Activated T-cell treated with anti-CD3 and anti-CD28 coated beads for 48 hours (primary cell): ENCODE measurements at places on chromosomes 3 and 15.

- DNase-seq = no peak
These were observed 165.4 kb upstream of the AGTR1 start for GRCh38 chr3:148532326-148532725.

DNA sequence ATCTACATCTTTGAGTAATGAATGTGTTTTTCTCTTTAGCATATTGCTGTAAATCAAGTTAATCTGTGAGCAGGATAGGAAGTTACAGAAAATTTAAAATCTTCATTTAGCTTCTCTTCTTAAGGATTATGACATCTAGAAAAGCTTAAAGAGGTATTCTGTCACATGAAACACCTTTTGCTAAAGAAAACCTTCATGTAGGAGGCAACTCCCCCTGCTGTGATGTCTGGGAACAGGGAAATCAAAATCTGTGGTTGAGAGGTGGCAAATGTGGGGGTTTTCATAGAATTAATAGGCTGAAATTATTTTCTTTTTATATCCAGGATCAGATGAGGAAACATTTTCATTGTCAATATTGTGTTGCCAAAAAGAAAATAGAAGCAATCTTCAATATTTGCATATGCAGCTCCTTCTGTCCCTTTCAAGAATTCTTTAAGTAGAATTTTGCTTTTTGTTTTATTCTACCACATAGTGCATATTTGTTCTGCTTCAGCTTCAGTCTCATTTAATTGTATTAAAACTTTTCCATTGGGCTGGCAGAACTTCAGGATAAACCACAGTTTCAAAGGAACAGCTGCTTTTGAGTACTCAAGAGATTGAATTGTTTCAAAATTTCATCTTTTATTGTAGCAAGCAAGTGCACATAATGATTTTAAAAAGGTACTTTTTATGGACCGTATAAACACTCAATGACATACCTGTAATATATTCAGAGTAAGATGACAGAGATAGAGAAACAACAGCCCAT is 128.4 kb downstream of the RAP2B start:
- no peak for DNase-seq

GRCh38 chr3:183541738-183542137 is 13.8 kb downstream of the KLHL6 start:
- no peak for DNase-seq

DNA sequence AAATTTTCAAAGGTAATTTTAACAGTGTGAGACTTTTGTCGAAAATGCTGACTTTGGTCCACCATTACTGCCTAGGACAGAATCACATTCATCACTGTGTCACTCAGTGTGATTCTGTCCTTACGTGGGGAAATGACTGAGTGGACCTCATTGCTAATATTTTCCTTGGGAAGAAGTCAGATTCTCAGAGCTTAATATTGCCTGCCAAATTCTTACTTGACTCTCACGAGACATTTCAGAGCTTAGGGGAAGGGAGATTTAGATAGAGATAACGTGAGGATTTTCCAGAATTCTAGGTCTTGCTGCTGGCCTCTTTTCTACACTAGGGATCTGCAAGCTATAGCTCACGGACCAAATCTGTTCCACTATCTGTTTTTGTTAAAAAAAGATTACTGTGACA is 270.4 kb downstream of the SUCLG2 start:
- DNase-seq = no peak

- DNase-seq = no peak
These were observed 152.3 kb upstream of the NR2E3 start for GRCh38 chr15:71658036-71658435.

DNA sequence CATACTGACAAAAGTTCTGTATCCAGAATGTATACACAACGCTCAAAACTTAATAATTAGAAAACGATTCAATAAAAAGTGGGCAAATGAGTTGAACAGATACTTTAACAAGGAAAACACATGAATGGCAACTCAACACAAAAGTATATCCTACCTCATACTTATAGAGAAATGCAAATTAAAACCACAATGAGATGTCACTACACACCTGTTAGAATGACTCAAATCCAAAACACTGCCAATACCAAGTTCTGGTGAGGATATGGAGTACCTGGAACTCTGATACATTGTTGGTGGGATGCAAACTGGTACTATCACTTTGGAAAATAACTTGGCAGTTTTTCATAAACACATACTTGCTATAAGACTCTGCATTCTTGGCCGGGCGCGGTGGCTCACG is 42.1 kb downstream of the PRTG start:
- DNase-seq = no peak

DNA sequence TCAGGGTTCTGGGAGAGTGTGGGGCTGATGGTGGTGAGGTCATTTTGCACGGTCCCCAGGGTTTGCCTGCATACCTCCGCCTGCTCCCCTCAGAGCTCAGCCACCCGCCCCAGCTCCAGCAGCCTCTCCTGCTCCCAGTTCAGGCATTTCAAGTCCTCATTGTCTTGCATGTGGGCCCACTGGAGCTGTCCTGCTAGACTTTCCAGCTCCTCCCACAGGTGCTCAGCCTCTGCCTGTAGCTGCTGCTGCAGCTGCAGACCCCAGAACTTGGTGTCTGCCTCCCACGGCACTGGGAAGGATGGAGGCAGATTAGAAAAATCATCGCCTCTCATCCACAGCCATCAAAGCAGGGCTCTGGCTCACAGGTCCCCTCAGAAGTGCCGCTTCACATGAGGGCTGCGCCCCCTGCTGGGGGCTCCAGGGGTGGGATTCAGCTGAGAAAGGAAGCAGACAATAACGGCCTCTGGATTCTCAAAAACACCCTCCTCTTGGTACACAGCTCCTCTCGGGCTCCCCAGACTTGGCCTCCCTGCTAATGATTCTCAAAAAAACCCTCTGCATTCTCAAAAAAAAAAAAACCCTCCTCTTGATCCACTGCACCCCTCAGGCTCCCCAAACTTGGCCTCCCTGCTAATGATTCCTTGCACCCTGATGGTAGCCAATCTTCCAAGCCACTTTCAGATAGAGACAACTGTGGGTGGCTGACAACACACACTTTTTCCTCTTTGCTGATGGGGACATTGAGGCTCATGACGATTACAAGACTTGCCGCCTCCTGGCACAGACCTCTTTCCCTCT is 89.3 kb upstream of the C2CD4B start:
- peak; percentile 64 for DNase-seq

DNA sequence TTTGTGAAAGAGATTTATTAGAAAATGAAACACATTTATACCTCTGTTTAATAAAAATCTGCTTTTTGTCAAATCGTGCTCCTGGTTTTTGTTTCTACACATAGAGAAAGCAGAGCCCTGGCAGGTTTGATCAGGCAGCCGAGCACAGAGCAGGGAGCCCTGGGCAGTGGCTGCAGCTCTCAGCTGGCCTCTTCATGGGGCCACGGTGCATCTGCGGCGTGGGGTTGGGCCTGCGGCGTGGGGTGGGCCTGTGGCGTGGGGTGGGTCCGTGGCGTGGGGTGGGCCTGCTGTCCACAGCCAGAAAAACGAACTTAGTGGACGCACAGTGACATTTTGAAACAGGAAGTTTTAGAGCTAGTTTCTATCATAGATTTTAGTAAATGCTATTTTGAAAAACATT is 10.6 kb downstream of the GOLGA6L2 start:
- no peak for DNase-seq

- no peak for DNase-seq
These were observed 105.3 kb downstream of the BBX start for GRCh38 chr3:107627962-107628542.

DNA sequence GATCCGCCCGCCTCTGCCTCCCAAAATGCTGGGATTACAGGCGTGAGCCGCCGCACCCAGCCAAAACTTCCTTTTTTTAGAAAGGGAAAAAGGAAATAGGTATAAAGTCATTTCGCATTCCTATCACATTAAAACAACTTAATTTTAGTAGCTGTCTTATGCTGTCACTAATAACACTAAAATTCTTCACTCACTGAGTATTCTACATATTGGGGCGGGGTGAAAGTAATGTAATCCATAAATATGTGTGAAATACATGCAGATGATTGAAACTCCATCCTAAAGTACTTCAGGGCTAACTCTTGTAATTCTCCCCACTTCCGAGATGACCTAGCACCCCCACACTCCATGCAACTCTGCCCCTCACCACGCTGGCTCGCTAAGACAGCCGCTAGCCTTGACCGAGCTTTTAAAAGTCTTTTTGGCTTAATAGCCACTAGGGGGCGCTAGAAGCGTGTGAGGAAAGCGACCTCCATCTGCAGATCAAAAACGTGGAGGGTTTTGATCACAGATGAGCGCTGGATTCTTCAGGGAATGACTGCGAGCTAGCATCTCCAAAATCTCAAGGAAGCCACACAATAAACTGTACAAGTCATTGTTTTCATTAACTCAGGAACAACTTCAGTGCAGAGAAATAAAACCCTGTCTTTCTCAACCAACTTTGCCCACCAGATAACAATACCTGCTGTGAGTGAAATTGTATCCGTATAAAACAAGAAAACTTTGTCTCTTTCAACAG is 129.3 kb upstream of the IGF1R start:
- DNase-seq = peak; percentile 17

GRCh38 chr3:45665101-45665572 is 24.1 kb upstream of the SACM1L start:
- peak; percentile 40 for DNase-seq

GRCh38 chr3:31103623-31104180 is 209.2 kb upstream of the GADL1 start:
- no peak for DNase-seq

DNA sequence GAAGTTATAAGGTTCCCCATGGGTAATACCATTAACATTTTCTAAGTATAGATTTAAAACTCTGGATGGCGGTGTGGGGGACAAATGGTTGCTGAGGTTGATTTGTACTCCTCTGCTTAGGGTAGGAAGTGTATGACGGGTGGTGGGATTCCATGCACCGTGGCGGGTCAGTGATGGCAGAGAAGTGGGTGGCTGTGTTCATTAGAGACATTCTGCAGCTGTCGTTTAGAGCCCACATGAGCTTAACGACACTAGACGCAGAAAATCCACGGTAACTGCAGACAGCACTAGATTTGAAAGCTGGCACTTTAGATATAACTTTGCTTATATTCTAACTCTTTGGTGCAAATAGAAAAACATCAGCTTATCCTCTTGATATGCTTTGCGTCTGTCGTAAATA is 37.5 kb downstream of the SGO1 start:
- DNase-seq = no peak

- no peak for DNase-seq
These were observed 55.7 kb downstream of the CEMIP start for GRCh38 chr15:80834906-80835305.

DNA sequence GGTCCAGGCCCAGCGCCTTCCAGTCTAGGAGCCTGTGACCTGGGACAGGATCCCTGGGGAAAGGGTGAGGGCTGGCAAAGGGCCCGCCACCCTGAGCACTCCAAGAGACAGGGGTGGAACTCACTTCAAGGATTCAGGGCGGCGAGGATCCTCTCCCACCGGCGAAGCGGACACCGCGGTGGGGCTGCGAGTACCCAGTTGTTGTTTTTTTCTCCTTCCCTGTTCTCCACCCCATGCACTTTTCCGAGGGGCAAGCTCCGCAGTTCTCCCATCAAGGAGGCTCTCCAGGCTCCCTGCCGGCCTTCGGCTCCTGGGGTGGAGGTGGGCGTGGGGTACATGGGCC is 387 bp upstream of the PAQR5 start:
- DNase-seq = no peak

GRCh38 chr3:128702391-128702790 is 23.6 kb upstream of the RAB7A start:
- DNase-seq = no peak

DNA sequence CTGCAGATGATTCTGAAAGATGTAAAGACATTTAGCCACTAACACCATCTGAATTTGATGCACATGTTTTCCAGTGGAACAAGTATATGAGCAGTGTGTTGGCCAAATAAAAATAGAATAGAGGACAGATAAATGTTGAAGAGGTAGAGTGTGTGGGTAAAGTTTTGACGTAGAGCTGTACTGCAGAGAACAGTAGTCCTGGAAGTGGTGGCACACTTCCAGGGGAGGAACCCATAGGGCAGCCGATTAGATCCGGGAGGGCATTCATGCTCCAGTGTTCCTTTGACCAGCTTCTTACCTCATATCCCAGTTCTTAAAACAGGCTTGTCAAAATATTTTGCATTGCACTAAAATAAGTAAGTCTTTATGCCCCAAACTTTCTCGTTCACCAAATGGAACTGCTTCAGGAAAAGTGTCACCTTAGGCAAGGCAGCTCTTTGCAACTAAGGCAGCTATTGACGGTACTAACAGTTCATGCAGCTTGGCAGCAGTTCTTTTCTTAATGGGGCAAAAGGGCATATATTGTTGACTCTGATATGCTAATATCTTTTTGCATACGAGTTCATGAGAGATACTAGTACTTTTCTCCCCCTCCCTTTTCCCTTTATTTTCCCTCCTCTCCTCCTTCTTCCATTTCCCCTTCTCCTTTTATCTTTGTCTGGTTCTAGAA is 429.3 kb upstream of the AZI2 start:
- no peak for DNase-seq

DNA sequence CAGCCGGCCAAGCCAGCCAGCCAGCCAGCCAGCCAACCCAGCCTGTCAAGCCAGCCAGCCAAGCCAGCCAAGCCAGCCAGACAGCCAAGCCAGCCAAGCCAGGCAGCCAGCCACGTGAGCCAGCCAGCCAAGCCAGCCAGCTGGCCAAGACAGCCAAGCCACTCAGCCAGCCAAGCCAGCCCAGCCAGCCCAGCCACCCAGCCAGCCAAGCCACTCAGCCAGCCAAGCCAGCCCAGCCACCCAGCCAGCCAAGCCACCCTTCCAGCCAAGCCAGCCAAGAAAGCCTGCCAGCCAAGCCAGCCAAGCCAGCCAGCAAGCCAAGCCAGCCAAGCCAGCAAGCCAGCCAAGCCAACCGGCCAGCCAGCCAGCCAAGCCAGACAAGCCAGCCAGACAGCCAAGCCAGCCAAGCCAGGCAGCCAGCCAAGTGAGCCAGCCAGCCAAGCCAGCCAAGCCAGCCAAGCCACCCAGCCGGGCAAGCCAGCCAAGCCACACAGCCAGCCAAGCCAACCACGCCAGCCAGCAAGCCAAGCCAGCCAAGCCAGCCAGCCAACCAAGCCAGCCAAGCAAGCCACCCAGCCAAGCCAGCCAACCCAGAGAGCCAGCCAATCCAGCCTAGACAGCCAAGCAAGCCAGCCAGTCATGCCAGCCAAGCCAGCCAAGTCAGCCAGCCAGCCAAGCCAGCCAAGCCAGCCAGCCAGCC is 199.5 kb downstream of the GOLGA6L6 start:
- no peak for DNase-seq
